ENCODE measurements at places on chromosomes 5 and 9.

- DNase-seq: no peak
Observed at GRCh38 chr5:95327211-95327610, 42.3 kb upstream of the MCTP1 start.

DNA sequence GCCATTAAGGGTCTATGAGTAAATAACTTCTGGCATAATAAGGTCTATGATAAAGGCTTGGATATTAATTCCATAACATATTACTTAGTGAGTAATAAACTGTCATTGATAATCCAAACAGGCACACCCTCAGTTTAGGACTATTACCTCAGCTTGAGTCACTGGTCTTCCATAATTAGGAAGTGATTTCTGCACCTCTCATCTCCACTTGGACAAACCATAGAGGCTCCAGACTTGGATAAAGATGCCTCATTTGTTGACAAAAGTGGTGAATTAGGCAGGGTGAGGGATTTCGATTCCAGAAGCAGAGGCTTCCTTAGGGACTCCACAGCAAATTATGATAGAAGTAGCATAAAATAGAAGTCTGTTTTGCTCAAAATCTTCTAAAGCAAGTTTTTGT lies 127.5 kb upstream of the MTAP start:
- DNase-seq: no peak

- DNase-seq: no peak
Observed at GRCh38 chr5:116402235-116402634, 172.4 kb downstream of the SEMA6A start.

GRCh38 chr5:4533457-4534105 lies 606.5 kb upstream of the ADAMTS16 start:
- DNase-seq: no peak

GRCh38 chr5:161545344-161546094 lies 1.0 kb downstream of the GABRB2 start:
- no peak for DNase-seq

GRCh38 chr5:36928947-36929346 lies 52.4 kb downstream of the NIPBL start:
- DNase-seq: no peak

GRCh38 chr9:129626625-129627284 lies 792 bp downstream of the NTMT1 start:
- DNase-seq: no peak

DNA sequence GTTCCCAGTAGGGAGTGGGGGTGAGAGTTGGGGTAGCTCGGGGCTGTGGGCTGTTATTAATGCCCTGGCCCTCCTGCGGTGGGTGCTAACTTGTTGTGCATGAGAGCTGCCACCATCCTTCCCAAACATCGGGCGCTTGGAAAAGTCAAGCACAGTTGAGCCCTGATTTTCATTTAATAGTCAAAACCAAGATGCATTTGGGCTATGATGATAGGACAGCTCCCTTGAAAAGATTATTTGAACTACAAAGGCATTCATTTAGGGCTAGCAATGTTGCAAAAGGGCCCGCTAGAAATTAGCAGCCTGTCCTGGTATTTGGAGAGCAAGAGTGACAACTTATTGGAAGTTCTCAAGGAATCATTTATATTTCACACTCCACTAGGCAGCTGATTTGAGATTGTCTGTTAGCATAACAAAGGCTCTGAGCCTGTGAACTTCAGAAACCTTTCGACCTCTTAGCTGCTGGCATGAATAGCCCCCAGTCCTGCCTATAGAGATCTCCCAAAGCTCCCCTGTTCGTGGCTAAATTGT lies 128.2 kb upstream of the TMEM161B start:
- no peak for DNase-seq

GRCh38 chr9:27591093-27591492 lies 17.8 kb upstream of the C9orf72 start:
- DNase-seq: peak; percentile 55

DNA sequence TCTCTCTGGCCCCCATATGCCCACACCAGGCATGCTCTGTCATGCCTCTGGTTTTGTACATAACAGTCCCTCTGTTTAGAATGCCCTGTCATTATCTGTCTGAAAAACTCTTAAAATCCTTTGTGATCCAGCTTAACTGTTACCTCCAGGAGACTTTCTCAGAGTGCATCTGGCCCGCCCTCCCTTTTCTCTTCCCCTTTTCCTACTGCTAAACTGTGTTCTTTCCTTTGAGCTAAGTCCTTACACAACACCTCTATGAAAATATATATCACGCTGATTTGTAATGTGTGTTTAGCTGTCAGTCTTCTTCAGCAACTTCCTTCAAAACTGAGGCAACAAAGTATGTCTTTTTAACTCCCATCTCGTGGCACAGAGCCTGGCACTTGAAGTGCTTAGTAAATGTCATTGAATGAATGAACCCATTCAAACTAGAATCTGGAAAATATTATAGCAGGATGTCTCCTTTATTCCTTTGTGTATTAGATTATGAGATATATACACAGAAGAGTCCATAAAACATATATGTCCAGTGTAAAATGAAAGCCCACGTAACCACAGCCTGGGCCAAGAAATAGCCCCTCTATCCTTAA lies 166.2 kb upstream of the KLF9 start:
- DNase-seq: peak; percentile 75

GRCh38 chr9:86079865-86080469 lies 19.4 kb downstream of the GOLM1 start:
- no peak for DNase-seq

DNA sequence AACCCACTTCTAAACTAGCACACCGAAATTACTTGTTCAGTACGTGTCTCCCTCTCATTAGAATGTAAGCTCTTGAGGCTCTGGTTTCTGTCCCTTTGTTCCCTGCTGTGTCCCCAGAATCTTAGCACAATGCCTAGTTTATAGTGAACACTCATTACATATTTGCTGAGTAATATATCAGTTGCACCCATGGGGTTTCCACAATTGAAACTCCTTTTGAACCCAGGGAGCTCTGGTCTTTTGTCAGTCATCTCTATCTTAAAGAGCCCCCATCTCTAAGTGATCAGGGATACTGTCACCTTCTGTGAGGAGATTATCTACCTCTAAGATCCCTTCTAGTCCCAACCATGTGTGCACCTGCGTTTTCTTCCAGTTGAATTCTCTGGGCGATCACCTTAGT lies 12.8 kb downstream of the CAMK4 start:
- DNase-seq: no peak

GRCh38 chr9:108085294-108085693 lies 595.7 kb upstream of the KLF4 start:
- no peak for DNase-seq

- DNase-seq: peak; percentile 45
Observed at GRCh38 chr5:59188419-59189225, 605.7 kb downstream of the RAB3C start.

DNA sequence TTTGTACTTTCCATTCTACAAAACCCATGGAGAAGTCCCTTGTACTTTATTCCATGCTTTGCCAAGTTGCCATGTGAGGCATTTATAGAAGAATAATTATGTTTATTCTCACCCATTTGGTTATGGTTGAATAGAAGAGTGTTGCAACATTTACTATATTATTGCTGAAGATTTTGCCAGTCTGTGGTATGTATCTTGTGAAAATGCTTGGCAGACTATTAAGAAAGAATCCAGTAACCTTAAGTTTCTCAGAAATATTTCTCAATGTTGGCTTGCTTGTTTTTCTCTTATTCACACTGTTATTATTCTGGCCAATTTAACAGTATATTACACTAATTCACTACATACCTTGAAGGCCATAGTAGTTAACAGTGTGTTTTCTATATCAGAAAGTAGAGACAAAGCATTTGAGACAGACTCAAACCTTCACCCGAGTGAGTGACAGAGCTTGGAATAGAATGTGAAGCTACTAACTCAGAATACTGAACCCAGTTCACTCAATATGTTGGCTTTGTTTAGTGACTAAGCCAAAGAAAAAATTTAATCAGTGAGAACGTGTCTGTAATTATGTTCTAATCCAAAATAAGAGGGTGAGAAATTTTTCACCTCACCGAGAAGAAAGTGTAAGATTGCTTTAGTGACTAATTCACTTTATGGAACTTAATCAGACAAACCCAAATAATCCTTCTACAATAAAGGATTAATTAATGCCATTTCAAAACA lies 184.4 kb downstream of the CWC27 start:
- DNase-seq: no peak
